ENCODE measurements at places on chromosomes 11 and 22.

- DNase-seq = no peak
Measured at GRCh38 chr22:22410121-22410520, 98.4 kb downstream of the ZNF280B start.

DNA sequence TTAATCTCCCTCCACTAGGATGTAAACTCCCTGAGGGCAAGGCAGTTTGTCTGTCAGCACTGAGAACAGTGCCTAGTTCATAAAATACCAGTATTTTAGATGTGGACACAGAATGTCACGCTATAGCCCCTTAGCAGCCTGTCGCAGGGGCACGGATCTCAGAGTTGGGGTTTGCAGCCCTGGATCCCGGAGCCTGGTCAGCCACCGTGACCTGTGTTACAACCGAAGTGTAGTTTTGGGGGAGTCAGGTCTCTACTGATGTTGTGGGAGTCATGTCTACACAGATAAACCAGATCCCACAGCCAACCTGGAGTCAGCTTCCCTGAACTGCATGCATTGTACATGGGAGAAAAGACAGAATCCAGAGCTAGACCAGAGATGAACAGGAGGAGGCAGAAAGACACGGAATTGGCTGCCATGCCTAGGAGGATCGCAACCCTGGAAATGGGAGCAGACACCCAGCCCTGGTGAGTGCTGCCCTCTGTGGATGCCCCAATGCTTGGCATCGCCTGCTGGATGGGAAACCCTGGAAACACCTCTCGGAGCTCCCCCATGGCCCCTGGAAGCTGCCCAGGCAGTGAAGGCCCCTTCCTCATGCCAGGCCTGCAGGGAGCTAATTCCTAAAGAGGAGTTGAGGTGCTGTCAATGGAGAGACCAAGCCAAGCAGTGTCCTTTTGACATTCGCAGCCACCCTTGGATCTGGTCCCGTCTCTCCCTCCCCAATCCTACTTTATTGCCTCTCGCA is 851.3 kb downstream of the TBC1D22A start:
- DNase-seq = no peak

- no peak for DNase-seq
Measured at GRCh38 chr22:48734359-48734758, 1093.3 kb downstream of the BRD1 start.

DNA sequence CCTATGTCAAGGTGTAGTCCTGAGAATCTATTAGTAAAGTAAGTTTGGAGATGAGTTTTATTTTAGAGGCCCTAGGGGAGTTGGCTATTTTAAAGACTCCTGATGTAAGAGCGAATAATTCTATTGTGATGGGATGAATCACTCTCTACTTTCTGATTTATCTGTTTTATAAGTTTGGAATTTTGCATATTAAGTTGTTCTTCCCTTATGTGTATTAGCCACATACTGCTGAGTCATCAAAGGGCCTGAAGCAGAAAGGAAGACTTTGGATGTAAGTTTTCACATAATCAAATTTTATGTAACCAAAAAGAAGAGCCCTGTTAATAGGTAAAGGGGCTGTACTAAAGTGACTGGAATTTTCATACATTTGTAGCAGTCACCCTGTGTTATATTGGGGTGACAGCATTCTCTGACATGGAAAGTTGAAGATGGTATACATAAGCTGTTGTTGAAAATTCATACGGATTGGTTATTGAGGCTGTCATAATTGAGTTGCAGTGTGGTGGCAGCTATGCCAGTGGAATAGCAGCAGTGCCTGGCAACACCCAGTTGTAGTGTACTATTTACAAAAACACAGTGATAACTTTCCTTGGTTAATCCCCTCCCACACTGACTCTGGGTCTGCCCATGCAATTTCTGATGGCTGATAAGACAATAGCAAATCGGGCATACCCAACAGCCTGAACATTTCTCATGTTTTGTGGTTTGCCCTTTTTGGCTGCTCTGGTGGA is 90.6 kb upstream of the NTM start:
- DNase-seq = no peak

DNA sequence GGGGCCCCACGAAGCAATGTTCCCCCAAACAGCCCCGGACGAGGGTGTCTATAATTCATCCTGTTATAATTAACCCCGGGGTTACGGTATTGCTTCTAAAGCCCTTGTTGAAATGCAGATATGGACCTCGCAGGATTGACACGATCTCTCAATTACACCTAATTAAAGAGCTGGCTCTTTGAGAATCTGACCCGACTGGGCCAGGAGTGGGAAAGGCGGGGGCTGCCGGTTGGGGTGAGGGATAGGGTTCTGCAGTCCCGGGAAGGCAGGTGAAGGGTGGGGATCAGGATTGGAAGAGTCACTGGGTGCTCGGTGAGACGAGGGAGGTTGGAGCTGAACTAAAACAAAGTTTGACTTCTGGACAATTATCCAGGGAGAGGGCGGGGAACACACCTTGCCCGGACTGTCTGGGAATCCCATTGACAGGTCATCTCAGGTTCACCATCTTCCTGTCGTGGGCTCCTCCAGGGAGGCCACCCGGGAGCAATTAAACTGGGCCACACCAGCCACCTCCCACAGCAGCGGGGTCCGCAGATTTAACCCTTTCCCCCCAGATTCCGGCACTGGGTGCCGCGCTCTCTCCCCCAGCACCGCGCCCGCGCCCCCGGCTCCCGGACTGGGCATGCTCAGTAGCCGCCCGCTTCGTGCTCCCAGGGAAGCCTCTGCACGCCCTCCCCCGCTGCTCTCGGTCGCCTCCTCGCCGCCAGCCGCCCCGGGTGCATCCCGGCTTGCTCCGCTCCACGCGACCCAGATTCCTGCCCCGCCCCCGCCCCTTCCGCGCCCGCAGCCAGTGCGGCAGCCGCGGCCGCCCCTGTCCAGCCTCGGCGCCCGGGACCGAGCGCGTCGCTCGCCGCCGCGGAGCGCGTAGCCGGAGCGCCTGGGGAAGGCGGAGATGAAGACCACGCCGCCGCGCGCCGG is at the start of gene ELMOD1:
Gene ELMOD1, plus strand, starts transcription at position 688 of the 918 bp plus-strand sequence. CDS start 27,043 bp downstream, outside the sequence.
- no peak for DNase-seq

DNA sequence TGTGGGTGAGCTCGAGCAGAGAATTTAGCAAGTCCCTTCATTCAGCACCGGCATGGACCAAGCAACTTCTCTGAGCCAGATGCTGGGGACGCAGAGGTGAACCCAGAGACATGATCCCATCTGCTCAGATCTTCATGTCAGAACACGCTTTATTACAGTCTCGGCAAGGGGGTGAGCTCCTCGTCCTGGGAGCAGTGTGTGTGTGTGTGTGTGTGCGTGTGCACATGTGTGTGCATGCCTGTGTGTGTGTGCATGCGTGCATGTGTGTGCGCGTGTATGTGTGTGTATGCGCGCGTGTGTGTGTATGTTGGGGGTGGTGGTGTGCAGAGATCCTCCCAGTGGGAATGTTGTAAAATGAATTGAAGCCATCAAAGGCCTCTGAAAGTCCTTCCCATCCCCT is 9.8 kb downstream of the MIAT start:
- no peak for DNase-seq

DNA sequence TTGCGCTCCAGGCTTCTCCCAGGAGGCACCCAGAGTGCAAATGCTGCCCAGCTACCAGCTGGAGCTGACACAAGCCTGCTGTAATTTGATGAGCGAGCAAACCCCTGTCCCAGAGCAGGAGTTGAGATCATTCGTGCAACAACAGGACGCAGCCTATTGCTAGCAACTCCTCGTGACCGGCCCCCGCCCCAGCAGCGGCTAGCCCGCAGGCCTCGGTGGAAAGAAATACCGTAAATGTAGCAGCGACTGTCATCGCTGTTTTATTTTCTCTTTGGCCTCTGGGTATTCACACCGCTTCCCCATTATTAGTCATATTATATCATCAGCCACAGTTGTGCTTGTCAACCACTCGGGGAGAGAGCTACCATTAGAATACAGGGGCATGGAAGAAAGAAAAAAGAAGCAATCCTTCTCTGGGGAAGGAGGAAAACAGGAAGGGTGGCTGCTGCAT is 59.2 kb upstream of the ATXN10 start:
- DNase-seq = no peak

- DNase-seq = peak; percentile 80
Measured at GRCh38 chr11:59106363-59107336, at the start of gene FAM111B. Gene FAM111B, plus strand, starts transcription at chr11:59107237. Its CDS starts 2,389 bp downstream, at chr11:59109626.

- no peak for DNase-seq
Measured at GRCh38 chr22:25661073-25661472, 80.9 kb upstream of the MYO18B start.

- no peak for DNase-seq
Measured at GRCh38 chr11:108983636-108984420, 319.0 kb downstream of the DDX10 start.

GRCh38 chr11:64856382-64857227 is 12.2 kb upstream of the CDC42BPG start:
- DNase-seq = no peak

DNA sequence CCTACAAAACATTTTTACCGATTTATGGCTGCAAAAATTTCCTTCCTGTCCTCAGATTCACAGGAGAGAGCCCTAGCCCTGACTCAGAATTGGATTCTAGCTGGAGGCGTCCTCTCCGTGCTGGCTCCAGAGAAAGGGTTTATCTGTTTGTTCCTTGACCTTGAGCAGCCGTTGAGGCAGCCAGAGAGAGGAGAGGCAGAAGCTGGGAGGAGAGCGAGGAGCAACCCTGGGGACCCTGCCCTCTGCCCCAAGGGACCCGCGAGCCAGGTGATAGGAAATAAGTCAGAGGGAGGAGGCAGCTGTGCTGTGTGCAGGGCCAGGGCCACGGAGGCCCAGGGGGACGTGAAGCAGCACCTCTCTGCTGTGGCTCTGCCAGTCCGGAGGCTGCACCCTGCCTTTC is 75.6 kb downstream of the IGLL1 start:
- DNase-seq = no peak

GRCh38 chr11:63560506-63561180 is 2.5 kb downstream of the PLAAT2 start:
- no peak for DNase-seq

- no peak for DNase-seq
Measured at GRCh38 chr22:30262112-30262511, 4.5 kb downstream of the OSM start.

DNA sequence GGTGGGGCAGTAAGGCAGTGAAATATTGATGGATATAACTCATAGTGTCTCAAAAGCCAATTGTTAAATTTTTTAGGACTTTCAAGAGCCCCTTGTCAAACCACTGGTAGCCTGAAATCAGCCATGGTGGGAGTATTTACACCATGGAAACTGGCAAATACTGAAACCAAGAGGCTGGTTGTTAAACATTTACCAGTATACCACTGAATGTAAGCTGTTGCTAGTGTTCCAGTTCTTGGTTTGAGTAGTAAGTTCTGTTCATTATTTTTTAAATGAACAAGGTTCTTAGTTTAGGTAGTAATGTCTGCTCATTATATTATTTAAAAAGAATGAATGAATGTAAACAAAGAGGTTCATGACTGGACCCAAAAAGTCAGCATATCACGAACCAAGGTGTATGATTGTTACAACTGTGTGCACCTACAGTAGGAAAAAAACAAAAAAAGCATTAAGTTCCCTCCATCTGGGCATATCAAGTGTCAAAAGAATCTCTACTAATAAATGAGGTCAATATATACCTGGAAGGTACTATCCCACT is 4.5 kb upstream of the EIF3F start:
- no peak for DNase-seq

DNA sequence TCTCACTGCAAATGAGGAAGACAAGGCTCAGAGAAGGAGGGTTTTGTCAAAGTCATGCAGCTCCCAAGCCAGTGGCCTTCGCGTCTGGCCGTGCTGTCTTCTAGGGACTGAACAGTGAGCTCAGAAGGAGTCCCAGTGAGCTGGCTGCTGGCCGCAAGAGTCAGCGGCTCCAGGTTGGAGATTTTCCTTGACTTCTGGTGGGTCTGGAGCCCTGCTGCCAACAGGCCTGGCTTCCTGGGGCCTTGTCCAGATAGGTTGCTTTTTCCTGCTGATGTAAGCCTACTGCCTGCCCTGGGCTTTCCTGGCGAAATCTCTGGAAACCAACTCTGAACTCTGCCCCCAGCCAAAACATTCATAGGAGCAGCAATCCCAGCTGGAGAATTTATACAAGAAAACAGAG is 272.7 kb upstream of the CADM1 start:
- no peak for DNase-seq

DNA sequence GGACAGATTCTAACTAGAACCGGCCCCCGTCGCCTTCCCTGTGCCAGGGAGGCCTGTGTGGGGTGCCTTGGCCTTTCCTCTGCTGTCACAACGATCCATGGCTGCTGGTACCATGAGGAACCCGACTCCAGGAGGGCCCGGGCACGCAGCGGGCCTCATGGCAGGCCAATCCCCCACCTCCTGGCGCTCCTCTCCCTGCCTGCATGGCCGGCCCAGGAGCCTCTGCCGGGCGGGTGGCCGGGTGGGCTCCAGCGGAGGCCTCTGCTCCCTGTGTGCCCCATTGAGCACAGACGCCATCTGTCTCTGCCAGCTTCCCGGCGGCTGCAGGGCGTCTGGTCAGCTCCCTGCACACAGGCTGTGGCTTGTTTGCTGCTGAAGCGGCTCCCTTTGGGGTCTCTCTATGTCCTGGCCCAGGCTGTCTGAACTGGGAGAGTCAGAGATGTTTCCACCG is 86.5 kb downstream of the MYEOV start:
- DNase-seq = no peak

DNA sequence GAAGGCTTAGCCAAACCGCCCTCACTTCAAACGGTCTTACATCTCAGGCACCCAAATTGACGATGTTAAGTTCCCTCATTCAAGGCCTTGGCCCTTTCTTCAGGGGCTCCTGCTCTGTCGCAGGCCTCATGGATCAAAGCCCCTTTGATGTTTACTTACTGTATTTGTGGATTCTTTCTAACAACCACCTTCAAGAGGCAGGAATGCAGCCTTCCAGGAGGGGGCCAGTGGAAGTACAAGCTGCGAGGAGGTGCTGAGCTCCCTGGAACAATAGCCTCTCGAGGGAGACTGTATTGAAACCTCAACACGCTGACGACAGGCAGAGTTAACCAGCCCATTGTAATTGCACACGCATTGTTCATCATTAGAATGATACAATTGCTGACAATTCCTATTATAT is 209.1 kb downstream of the ST3GAL4 start:
- no peak for DNase-seq

DNA sequence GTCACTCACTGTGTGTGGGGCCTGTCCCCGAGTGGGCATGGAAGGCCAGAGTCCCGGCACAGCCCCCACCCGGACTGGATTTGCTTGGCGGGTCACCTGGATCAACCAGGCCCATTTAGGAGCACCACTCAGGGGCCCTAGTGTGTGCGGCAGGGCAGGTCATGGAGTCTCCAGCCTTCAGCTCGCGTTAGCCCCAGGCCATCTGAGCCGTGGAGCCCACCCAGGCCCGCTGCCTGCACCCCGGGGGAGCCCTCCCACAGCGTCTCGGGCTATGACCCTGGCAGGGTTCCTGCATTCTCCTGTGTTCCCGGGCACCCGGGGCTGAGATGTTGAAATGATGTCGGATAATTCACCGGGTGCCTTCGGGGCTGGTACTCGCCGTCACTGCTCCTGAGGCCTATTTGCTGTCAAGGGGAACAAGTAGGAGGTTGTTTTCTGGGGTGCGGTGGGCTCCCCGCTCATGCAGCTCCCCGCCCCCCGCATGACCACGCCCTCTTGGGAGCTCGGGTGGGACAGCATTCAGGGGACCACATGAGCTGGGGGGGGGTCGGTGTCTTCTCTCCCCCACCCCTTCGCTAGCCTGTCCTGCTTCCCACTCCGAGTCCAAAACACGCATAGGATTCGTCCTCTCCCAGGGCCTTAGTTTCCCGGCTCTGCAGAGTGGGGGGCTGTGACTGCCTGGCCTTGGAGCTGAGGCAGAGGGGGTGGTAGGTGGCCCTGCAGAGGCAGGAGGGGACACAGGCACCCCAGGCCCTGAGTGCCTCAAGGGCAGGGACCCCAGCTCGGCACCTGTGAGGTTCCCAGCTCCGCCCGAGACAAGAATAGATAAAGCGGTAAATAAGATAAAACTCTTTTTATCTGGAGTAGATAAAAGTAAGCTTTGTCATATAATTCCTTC is 77.2 kb downstream of the KCNQ1 start:
- DNase-seq = no peak

GRCh38 chr11:34013898-34014571 is 37.5 kb upstream of the CAPRIN1 start:
- no peak for DNase-seq
